ENCODE measurements at places on chromosomes 12 and 14.

DNA sequence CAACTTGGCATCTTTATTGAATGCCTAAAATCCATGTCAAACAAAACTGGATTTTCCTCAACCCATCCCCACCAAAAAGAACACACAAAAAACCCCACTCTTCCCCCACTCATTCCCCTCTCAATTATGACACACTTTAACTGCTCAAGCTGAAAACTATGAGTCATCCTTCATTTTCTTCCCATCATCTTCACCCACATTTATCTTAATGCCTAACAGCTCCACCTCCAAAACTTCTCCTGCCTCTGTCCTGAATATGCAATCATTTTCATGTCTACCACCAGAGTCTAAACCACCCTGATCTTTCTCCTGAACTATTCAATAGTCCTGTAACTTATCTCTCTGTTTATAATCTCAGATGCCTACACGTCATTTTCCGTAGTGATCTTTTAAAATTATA is 239.7 kb downstream of the BCAT1 start:
- no peak for DNase-seq

DNA sequence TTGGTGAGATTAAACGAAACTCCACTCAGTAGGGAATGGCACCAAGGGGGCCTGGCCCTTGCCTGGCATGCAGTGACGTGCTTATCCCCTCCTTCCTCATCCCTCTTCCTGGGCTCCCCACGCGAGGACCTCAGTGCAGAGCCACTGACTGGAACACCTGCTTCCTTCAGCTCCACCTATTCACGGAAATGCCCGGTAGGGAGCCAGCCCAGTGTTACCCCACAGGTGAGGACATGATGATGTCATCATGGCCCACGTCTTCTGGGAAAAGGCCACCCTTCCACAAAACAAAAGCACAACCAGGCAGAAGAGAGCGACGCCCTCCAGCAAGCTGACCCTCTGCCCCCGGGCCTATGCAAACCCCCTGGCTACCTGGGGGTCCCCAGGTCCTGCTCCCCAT is 42.1 kb downstream of the CCDC85C start:
- DNase-seq, result no peak

DNA sequence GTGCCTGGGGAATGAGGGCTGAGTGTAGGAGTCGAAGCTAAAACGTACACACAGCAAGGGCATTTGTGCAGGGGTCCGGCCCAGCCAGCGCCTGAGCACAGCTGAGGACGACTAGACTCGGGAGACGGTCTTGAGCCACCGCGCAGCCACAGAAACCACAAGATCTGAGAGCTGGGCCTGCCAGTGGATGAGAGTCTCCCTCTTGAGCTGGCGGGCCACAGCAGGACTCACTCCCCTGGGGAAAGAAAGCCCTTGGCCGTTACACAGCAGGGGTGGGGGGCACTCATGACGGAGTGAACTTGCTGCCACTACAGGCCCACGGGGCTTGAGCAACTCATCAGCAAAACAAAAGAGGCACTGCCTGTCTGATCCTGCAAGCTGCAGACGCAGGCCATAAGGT is 23.0 kb downstream of the STX2 start:
- peak; percentile 47 for DNase-seq

- DNase-seq, result peak; percentile 16
Observed at GRCh38 chr14:104262515-104263514, 124.4 kb downstream of the KIF26A start.

GRCh38 chr14:92692822-92693226 is 55.6 kb downstream of the LGMN start:
- DNase-seq, result no peak

DNA sequence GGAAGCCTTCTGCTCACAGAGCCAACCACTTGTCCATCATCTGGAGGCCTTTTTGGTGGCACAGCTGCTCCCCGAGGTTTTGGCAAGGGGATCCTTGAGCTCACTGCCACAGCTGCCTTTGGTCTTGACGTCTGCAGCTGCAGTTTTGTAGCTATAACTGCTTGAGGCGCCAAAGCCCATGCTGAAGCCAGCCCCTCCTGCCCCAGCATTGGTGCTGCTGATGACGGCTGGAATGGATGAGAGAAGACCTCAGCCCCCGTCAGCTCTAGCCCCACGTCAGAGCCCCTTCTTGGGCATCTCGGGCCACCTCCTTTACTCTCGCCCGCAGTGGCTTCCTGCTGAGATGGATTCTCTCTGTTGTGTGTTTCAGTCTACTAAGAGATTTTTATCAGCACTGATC is 12.3 kb upstream of the KRT74 start:
- DNase-seq, result no peak

DNA sequence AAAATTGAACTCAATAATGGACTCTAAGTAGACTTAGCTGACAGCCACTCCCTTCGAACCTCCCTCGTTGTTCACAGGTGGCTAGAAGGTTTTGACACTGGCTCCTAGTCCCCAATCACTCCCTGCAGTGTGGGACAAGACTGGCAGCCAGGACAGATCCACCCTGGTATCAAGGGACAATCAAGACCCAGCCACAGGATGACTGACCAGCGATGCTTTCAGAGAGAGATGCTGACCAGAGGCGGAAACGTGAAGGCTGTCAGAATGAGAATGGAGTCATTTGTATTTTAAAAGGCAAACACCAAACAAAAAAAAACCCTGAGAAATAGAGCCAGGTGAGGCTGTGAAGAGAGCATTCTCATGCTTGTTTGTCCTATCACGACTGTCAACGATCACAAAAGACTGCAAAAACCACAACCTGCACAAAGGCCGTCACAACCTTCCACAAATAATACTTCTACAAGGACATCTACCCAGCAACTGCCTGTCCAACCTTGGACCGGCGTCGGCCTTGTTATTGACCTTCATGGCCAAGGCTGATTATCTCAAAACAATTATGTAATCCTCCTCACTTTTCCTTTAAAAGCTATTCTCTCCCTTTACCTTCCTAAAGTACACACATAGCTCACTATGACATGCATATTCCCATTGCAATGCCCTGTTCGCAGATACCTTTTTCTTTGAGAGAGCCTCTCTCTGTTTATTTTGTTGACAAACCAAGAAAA is 13.2 kb downstream of the EIF5 start:
- DNase-seq, result no peak

- no peak for DNase-seq
Observed at GRCh38 chr12:94586589-94587259, 63.6 kb downstream of the TMCC3 start.

All from glutamatergic neuron (in vitro differentiated cells).